Ovary (tissue), 10 donors: ENCODE measurements at places on chromosomes 6 and 20.

- H3K27me3 ChIP-seq: no peaks in the 10 kb centered on the region
- H3K4me1 ChIP-seq: no peaks in the 10 kb centered on the region
- DNase-seq: no peak
Observed at GRCh38 chr6:12344961-12345693, 55.0 kb downstream of the EDN1 start.

- no peak overlapping the region for H3K27ac ChIP-seq
- H3K27me3 ChIP-seq: no peaks in the 10 kb centered on the region
- DNase-seq: no peak
- H3K36me3 ChIP-seq: no peaks in the 10 kb centered on the region
- H3K4me3 ChIP-seq: no peak overlapping the region
Observed at GRCh38 chr20:23187751-23188150, 101.6 kb upstream of the CD93 start.

DNA sequence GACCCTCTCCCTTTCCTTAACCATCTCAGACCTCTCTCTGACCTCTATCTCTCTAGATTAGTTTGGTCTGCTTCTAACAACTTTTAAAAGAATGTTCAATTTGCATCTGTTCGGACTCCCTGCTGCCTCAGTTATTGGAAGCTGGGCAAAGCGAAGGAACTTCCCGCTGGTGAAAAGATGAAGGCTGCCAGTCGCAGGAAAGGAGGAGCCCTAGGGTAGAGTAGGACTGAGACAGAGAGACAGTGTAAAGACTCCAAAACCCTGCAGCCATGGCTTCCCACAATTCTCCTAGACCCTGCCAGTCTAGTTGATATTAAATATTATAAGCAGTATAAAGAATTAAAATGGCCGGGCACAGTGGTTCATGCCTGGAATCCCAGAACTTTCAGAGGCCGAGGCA lies 581.8 kb downstream of the EPM2A start:
- no peaks in the 10 kb centered on the region for H3K36me3 ChIP-seq
- DNase-seq: no peak
- H3K27ac ChIP-seq: no peak overlapping the region
- H3K4me3 ChIP-seq: no peak overlapping the region
- H3K27me3 ChIP-seq: no peaks in the 10 kb centered on the region

DNA sequence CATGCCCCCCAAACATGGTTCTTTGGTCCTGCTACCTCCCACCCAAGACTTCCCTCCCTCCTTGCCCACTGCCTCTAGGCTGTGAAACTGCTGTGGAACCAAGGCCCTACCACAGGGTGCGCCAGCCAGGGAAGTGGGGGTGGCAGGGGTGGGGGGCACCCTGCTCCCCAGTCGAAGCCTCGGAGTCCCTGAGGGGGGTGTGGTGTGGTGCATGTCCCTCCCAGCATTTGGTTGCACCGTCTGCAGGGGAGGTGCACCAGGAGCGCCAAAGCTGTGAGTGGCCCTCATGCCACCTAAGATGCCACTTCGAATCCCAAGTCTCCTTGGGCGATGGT lies 1.8 kb downstream of the RGS19 start:
- H3K36me3 ChIP-seq: no peaks in the 10 kb centered on the region
- H3K27ac ChIP-seq: no peak overlapping the region
- DNase-seq: no peak
- no peaks in the 10 kb centered on the region for H3K4me1 ChIP-seq

DNA sequence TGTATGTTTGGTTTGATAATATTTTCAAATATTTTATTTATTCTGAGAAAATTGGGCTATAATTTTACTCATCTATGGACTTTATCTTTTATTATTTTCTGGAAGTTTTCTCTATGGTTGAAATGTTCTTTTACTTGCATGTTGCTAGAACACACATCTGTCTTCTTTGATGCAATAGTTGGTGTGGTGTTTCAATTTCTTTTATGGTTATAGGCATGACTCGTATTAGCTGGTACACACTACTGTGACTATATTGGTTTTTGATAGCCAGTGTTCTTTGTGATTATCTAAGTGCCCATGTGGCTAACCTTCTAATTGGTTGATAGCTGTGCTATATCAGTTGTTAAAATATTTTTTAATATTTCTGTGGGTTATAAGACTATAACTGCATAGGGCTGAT lies 1343.3 kb upstream of the GJE1 start:
- DNase-seq: no peak
- no peaks in the 10 kb centered on the region for H3K4me1 ChIP-seq
- H3K27ac ChIP-seq: no peak overlapping the region
- no peaks in the 10 kb centered on the region for H3K36me3 ChIP-seq
- H3K27me3 ChIP-seq: no peaks in the 10 kb centered on the region

DNA sequence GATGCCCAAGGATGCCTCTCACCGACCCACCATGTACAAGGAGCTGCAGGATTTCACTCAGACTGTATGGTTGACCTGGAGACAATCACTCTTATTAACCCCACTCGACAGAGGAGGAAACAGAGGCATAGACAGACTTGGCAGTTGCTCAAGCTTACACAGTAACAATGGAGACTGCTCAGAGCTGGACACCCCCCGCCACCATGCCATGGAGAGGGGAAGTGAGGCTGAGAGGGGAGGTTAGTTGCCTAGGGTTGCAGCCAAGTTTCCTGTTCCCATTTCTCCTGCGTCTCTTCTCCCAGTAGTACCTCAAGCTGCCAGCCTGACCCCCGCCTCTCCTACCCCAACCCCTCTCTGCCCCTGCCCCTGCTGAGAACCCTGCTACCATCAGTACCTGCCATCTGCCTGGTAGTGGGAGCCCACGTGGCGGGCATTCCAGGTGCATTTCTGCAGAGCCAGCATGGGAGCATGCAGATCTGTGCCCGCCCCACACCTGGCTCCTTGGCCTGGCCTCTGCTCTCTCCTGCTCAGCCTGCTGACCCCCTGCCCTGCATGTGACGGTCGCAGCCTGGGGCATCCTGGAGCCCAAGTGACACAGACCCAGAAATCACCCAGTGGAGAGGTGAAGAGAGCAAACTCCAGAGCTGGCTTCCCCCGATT lies 157.7 kb downstream of the PREX1 start:
- no peak overlapping the region for H3K27ac ChIP-seq
- no peaks in the 10 kb centered on the region for H3K36me3 ChIP-seq
- no peak overlapping the region for H3K4me3 ChIP-seq

GRCh38 chr6:39496915-39497314 lies 174.4 kb upstream of the KCNK16 start:
- no peak overlapping the region for H3K4me3 ChIP-seq
- H3K27ac ChIP-seq: no peak overlapping the region
- no peaks in the 10 kb centered on the region for H3K27me3 ChIP-seq
- peaks cover 1% of the 10 kb centered on the region for H3K4me1 ChIP-seq
- DNase-seq: peak; percentile 74

GRCh38 chr6:143333749-143334520 lies 116.6 kb downstream of the ADAT2 start:
- no peak overlapping the region for H3K4me3 ChIP-seq
- DNase-seq: no peak
- peaks cover 2% of the 10 kb centered on the region for H3K4me1 ChIP-seq
- H3K27ac ChIP-seq: no peak overlapping the region
- H3K27me3 ChIP-seq: no peaks in the 10 kb centered on the region

DNA sequence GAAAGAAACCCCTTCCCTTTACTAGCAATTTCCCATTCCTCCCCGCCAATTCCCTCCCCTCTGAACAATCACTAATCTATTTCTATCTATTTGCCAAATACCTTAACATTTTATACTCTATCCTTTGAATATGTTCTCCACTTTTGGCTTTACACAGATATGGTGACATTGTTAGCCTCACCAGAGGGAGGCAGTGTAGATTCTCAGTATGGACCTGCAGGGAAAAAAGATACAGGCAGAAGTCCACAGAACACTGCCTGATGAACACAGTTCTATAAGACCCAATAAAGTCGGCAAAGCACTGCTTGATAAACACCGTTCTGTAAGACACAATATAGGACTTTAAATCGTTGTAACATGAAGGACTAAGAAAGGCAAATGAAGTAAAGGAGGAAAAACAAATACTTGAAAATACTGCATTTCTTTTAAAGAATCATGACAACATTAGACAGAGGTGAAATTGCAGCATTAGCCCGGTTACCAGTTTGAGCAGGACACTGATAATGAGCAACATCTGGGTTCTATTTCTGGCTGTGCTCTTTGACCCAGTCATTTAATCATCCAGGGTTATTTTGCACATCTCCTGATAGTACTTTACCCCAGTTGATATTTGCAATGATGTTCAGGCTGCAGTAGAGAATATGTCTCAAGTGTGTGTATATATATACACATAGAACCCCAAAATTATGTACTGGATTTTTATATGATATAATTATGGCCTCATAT lies 296.8 kb downstream of the UTRN start:
- H3K4me3 ChIP-seq: no peak overlapping the region
- no peaks in the 10 kb centered on the region for H3K27me3 ChIP-seq
- H3K27ac ChIP-seq: no peak overlapping the region
- H3K36me3 ChIP-seq: no peaks in the 10 kb centered on the region
- no peak for DNase-seq

DNA sequence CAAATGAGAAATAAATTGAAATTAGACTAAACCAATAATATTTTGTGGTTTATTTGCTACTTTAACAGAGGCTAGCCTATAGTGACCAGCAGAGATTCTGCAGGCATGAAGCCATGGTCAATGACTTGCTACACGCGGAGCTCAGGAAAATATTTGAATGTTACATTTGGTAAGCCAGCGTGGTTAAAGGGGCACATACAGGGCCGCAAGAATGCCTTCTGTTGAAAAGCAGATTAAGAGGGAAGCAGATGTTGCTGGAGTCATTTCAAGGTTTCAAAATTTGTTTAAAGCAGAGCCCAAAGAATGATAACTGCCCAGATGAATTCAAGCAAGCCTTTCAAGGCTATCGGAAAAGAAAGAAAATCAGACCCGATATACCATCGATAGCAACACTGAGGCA lies 294.3 kb upstream of the MAN1A1 start:
- no peak for DNase-seq
- no peaks in the 10 kb centered on the region for H3K27me3 ChIP-seq
- no peaks in the 10 kb centered on the region for H3K36me3 ChIP-seq
- H3K4me1 ChIP-seq: peaks cover 1% of the 10 kb centered on the region
- no peak overlapping the region for H3K4me3 ChIP-seq
- H3K27ac ChIP-seq: no peak overlapping the region
